Activated CD4-positive, alpha-beta T cell treated with anti-CD3 and anti-CD28 coated beads, Interleukin-2, amount 50 U/mL, for 48 hours (primary cell): ENCODE measurements at places on chromosomes 5 and 9.

DNA sequence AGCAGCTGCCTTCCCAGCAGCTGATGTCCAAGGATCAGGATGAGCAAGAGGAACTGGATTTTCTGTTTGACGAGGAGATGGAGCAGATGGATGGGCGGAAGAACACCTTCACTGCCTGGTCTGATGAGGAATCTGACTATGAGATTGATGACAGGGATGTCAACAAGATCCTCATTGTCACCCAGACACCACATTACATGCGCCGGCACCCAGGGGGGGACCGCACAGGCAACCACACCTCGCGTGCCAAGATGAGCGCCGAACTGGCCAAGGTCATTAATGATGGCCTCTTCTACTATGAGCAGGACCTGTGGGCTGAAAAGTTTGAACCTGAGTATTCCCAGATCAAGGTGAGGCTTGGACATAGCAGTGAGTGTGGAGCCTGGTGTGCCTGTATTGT, 46.9 kb downstream of the LARP1 start:
- no peak for DNase-seq

- no peak for DNase-seq
These were observed at the start of gene FCN1 for GRCh38 chr9:134917431-134918373. TSS of gene FCN1 (minus strand) at chr9:134917912. CDS start at chr9:134917871, 41 bp downstream.

GRCh38 chr5:124102486-124102885, 590.5 kb downstream of the CSNK1G3 start:
- no peak for DNase-seq

DNA sequence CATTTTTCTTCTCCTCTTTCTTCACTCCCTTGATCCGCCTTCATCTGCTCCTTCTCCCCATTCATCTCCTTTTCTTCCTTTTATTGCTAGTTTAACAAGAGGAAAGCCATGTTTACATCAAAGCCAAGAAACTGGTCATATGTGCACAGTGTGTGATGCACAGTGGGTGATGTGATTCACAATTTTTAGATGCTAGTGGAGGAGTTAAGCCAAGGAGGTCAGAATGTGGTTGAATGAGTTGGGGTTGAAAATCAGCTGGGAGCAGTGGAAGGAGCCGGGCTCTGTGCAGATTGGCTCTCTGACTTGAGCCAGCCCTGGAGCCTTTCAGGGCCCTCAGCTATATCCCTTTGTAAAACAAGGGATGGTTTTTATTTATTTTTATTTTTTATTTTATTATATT, 7.3 kb downstream of the ACER2 start:
- DNase-seq = no peak

DNA sequence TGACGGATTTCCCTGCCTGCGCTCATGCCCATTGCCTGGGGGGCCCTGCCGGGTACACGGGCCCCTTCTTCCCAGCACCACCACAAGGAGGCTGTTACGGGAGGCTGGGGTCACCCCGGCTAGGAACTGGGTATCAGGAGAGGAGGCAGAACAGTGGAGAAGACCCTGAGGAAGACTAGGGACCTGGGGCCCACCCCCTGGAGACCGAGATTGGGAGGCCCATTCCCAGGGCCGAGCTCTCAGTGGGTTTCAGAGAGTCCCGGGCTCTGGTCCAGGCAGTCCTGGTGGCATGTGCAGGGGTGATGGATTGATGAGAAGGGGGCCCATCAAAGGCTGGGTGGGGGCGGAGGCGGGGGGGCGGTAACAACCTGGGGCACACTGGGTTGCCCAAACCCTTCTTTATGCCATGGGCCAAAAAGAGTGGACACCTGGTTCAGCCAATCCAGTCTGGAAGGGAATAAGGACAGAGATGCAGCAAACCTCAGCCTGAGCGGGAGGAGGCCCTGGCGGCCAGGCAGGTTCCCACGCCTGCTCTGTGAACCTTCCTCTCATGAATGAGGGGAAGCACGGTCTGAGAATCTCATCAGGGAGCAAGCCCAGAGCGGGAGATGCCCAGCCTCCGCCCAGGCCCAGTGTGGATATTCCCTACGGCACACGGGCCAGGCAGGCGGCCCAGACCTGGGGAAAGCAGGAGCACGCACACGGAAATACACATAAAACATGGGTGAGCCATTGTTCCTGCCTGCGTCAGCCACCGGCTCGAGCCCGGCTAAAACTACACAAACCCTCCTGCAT, 785 bp upstream of the P4HA2 start:
- DNase-seq = no peak

DNA sequence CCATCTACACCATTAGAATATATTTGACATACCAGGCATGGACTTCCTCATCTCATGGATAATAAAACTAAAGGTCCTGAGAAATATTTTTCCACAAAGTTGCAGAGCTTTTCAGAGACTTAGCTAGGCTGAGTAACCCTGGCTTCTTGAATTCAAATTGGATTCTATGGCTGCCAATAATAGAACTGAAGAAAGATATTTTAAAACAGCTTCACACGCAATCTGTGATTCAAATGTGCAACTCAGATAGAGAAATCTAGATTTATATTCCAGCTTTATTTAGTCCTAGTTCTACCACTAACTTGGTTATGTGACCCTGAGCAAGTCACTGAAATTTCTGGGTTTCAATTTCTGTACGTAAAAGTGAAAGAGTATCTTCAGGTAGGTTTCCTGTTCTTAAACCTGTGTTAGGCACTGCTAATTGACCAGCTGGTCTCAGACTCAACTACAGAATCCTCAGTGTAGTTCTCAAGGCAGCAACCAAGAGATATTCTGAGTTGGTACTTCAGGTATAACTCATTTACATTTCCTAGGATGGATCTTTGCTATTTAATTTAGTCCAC, 235.3 kb downstream of the GABRB2 start:
- no peak for DNase-seq

GRCh38 chr9:133108794-133109641, 12.0 kb downstream of the RALGDS start:
- no peak for DNase-seq

GRCh38 chr9:130194378-130194932, 22.3 kb downstream of the NCS1 start:
- no peak for DNase-seq

- DNase-seq = no peak
These were observed 53.5 kb upstream of the TGFBR1 start for GRCh38 chr9:99051406-99051805.

DNA sequence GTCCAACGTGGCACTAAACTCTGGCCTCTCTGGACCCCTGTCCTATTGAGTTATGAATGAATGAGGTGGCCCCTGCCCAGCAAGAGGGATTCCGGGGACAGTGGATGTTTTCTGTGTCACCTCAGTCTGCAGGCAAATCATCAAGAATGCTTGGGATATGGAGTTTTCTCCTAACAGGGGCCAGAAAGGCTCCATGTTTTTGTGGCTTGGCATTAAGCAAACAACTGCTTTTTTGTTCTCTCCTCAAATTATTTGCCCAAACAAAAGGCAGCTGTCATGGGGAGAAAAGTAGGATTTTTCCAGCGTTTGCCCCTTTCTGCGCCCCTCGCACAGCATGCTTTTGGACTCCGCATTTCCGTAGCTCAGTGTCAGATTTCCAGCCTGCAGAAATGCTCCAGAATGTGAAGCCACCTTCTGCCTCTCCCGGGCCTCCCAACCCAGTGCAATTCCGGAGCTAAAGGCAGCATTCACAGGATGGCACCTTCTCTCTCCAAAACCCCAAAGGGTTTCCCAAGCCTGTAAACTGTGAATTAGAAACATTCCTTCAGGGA, 553.3 kb downstream of the CCDC171 start:
- no peak for DNase-seq

DNA sequence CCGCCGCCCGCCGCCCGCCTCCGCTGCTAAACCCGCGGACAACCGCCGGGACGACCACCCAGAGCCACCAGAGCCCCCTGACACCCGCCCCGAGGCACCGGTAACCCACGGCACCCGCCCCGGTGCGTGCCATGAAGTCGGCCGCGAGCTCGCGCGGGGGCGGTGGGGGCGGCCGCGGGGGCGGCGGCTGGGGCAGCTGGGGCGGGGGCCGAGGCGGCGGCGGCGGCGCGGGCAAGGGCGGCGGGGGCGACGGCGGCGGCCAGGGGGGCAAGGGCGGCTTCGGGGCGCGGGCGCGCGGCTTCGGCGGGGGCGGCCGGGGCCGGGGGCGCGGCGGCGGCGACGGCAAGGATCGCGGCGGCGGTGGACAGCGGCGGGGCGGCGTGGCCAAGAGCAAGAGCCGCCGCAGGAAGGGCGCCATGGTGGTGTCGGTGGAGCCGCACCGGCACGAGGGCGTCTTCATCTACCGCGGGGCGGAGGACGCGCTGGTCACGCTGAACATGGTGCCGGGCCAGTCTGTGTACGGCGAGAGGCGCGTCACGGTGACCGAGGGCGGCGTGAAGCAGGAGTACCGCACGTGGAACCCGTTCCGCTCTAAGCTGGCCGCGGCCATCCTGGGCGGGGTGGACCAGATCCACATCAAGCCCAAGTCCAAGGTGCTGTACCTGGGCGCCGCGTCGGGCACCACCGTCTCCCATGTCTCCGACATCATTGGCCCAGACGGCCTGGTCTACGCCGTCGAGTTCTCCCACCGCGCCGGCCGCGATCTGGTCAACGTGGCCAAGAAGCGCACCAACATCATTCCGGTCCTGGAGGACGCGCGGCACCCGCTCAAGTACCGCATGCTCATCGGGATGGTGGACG, 499 bp downstream of the FBLL1 start:
- DNase-seq = no peak

GRCh38 chr9:27339661-27340284, 42.8 kb upstream of the EQTN start:
- no peak for DNase-seq

DNA sequence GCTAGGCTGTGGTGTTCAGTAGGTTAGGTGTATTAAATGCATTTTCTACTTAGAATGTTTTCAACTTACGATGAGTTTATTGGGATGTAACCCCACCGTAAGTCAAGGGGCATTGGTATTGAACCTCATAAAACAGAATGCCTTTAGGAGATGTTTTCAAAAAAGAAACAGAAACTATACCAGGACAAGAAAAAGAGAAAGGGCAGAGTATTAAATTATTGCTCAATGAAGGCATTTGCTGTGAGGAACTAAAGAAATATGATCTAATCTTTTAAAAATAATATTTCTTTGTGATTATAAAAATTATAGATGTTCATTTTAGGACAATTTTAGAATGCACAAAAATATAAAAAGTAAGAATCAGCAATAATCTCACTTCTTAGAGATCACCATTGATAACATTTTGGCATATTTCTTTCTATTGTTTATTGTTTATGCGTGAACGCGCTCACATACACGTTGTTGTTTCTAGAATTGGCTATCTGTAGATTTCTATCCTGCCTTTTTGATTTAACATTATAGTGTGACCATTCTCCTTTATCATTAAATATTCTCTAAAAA, 8.0 kb downstream of the GALNT12 start:
- DNase-seq = no peak

GRCh38 chr5:10351199-10351905, 2.1 kb upstream of the MARCHF6 start:
- DNase-seq = no peak

- no peak for DNase-seq
These were observed 25.5 kb upstream of the RUSC2 start for GRCh38 chr9:35464141-35465025.

DNA sequence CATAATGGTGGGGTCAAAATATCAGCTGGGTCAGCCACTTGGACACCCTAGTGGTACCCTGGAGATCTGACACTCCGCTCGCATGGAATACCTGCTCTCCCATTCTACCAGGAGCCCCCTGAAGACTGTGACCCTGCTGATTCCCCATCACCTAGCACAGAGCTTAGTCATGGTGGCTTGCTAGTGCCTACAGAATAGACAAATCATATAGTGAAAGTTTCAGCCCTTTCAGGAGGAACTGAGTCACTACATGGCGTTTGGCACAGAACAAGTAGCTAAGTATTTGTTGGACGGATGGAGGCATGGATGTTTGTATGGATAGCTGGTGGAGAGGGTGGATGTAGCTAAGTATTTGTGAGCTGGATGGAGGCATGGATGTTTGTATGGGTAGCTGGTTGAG, 65.3 kb downstream of the LMX1B start:
- DNase-seq = no peak

DNA sequence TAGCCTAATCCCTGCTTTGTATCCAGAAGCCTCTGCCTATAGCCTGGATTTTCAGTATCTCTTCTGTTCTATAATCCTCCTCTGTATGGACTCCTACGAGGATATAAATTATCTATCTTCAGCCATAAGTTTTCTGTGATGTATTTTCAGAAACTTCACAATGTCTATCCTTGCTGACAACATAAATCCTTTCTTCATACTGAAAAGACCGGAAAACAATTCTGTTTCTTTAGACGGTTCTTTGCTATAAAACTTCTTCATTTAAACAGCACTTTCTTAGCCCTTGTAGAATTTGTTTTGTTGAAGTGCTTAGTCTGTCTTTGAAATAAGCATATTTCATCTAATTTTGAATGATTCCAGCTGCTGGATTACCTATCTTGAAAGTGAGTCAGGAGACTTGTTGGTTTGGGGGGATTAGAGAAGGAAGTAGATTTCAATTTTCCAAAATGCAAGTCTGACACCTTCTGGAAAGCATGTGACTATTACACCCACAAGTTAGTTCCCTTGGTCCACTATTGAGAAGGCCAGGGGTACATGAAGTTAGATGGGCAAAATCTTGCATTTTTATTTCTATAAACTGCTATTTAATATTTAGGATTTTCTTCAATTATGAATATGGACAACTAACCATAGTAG, 96.3 kb upstream of the RANBP3L start:
- no peak for DNase-seq

DNA sequence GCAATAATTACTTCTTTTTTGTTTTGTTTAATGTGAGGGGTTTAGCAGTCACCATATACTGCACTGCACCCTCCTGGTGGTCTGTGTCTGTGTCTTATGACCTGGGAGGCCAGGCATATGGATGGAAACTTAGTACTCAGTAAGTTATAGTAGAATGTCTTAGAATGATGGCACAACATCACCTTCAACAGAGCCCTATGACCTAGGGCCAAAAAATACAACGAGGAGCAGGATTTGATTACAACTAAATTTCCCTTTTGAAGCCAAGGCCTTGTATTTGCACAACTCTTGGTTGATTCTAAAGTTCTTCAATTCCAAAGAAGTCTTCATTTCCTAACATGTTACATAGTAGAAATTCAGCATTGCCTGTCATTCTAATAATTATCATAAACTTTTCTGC, 422.1 kb upstream of the PIK3R1 start:
- no peak for DNase-seq

DNA sequence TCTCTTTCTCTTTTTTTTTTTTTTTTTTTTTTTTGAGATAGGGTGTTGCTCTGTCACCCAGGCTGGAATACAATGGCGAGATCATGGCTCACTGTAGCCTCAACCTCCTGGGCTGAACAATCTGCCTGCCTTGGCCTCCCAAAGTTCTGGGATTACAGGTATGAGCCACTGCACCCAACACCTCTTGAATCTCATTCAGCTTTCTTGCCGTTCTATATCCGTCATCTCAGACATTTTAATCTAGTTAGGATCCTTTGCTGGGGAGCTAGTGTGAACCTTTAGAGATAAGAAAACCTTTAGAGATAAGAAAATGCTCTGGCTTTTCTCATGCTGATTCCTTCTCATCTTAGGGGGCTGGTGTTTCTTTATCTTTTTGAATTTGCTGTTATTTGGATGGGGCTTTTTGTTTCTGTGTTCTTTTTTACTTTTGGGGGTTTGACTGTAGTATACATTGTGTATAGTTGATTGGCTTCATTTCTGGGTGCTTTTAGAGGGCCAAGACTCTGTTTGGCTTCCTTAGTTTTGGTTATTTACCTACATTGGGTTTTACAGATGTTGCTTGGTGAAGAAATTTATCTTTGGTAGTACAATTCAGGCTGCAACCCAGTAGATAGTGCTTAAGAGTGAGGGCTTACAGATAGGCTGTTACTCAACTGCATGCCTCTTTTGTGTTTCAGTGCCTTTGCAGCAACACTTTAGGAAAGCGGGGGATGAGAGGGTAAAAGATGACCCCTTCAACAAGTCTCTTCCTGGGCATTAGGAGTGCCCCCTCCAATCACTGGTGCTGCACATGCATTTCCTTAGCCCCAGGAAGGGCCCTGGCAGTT, 41.9 kb upstream of the SLC36A1 start:
- no peak for DNase-seq
